ENCODE measurements at places on chromosomes 3 and 15.
A peak's percentile ranks its signal among the peaks of the same experiment; 100 is the strongest.

DNA sequence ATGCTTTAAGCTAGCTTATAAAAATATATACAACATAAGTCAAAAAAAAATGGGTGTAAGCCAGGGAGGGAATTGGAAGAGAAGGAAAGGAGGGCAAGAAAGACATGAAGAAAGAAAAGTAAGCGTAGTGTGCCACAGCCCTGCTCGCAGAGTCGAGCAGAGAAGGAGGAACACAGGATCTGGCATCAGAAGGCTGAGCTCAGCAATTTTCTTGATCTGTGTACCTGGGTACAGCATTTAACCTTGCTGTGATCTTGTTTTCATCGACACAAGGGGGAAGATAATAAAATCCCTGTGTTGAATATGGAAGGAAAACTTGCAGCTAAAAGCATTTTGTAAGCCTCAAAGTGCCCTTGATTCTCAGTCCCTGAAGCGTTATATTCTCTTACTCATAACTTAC lies 23.7 kb upstream of the C2CD4B start:
- no peak for DNase-seq

- no peak for DNase-seq
Measured at GRCh38 chr3:126269354-126269753, 87.9 kb downstream of the KLF15 start.

GRCh38 chr3:32570421-32571191 lies at the start of gene DYNC1LI1:
TSS of gene DYNC1LI1 (minus strand) at chr3:32570858. CDS start at chr3:32570770, 88 bp downstream.
- DNase-seq: peak; percentile 88

GRCh38 chr3:72587282-72587681 lies 261.0 kb downstream of the SHQ1 start:
- no peak for DNase-seq

DNA sequence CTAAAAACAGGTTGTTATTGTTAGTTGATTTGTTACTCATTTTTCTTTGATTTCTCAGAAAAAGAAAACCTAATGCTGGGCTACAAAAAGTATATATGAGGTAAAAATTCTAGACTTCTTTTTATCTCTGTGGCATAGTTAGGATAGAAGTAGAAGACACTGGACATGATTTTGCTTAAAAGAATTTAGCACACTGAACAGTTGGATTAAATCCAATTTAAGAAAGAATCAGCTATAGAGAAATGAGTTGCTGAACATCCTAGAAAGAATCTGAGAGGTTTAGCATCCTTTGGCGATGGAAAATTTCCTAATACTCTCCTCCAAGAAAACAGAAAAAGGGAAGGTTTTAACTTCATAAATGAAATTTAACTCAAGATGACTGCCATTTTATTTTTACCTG lies 259.7 kb downstream of the TBL1XR1 start:
- no peak for DNase-seq

GRCh38 chr3:77514766-77515165 lies 474.9 kb downstream of the ROBO2 start:
- DNase-seq: no peak

DNA sequence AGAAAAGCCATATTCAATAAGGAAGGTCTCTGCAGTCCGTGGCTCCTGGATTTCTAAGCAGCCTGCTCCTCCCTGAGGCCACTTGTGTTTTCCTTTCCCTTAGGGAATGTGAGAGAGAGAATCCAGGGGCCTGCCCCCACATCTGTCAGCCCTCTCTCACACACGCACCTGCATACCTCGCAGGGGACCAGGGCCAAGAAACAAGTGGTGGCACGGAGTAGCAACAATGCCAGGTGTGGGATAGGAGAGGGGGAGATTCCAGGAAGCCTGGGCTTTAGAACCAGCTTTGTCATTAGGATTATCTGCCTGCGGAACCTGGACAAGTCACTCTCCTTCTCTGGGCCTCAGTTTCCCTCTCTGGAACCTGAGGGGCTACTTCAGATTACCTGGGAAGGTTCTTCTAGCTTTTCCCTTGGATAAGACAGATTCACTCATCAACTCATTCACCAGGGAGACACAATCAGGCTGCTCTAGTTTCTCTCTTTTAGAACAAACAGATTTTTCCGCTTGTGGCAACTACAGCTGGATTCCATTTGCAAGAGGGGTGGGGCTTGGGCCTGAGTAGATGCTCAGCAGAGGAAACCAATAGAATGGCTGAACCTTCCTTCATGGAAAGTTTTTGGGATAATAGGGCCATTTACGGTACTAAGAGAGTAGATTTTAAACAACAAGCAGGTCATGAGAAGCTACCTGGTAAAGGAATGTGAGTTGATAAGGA lies 19.5 kb downstream of the BCL6 start:
- DNase-seq: no peak

DNA sequence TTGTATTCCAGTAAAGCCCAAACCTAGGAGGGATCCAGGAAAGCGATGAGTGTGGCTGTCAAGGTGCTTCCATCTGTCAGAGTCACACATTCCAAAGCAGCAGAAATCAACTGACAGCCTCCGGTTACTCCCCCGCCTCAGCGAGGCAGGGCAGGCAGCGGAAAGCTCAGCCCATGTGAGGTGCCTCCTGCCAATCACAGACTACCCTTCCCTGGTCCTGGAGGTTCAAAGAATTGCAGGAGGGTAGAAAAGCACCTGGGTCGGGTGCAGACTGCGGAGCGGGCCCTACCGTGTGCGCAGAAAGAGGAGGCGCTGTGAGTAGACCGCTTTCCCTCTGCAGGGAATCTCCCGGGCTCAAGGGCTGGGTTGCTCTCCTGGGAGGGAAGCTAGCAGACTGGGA lies at the start of gene UPK1B:
UPK1B (plus strand) TSS at position 274 of the 400 bp plus-strand sequence. CDS start 13,144 bp downstream, outside the sequence.
- DNase-seq: no peak

DNA sequence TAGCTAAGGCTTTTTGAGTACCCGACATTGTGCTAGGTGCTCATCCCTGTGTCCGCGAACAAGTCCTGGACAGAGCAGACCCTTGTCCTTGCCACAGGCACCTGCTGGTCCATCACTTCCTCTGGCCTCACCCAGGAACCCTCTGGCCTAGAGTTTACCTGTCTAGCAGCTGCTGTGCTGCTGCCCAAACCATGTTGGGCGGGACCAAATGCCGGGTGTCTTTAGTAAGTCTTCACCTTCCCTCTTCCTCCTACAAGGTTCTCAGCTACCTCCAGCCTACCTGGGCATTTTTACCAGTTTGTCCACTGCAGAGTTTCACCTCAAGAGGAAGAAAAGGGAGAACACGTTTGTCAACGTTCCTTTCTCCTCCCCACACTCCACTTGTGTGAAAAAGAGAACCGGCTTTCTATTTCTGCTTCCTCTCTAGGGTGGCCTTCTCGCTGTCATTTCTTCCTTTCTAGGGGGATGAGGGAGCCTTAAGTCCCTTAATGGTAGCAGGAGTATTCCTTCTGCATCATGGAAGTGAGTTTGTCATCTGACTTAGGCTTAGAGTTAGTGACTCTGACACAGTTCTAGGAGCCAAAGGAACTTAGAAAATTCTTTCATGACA lies 80.4 kb upstream of the GCNT3 start:
- DNase-seq: no peak

GRCh38 chr15:44157679-44158078 lies 37.4 kb downstream of the FRMD5 start:
- peak; percentile 60 for DNase-seq

DNA sequence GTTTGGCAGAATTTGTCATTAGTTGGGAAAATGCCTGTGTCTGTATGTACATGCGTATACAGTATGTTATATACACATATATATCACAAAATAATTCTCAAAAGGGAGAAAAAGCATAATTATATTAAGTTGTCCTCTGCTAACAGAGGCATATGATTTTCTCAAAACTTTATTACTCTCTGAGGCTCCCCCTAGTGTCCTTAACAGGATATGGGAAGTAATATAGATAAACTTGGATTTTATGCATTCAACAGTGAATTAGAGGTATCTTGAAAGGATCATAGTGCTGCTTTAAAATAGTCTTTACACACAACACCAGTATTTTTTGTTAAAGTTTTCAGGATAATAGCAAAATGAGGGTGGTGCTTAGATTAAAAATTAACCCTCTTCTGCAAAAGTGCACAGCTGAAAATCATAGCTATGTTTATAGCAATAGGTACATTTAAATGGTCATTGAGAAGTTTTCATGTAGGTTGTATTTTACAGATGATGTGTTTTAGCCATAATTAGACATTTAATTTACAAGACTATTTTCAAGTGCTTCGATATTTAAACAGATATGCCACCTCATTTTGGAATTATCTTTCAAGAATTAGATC lies 454.0 kb upstream of the ROBO2 start:
- DNase-seq: peak; percentile 25

- DNase-seq: no peak
Measured at GRCh38 chr15:101652786-101653430, 727 bp upstream of the TM2D3 start.

- DNase-seq: no peak
Measured at GRCh38 chr3:190119461-190120268, 1.0 kb downstream of the P3H2 start.

GRCh38 chr15:85005746-85006145 lies 24.1 kb downstream of the PDE8A start:
- DNase-seq: no peak

DNA sequence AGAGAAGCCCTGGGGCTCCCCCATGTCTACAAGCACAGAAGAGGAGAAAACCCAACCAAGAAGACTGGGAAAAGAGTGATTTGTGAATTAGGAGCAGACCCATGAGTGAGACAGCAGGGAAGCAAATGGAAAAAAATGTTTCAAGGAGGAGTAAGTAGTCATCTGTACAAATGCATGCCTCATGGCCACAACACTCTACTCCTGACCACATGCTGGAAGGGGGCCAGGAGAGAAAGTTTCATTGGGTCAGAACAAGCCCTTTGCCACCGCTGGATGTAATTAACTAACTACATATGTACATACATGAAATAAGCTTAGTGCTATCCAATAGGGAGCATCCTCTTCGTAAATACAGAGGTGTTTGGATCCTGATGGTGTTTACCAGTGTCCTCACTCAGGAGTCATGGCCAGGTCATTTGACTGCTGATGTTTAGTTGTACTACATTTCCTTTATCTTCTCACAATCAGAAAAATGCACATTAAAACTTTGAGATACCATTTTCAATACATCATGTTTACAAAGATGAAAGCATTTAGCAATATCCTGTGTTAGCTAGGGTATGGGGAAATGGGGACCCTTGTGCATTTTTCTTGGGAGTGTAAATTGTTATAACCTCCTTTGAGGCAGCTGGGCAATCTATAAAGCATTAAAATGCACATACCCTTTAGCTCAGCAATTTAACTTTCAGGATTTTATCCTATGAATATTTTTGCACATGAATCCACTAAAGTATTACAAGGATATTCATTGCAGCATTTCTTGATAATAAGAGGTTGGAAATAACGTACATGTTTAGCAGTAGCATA lies 27.1 kb downstream of the CLRN1 start:
- no peak for DNase-seq

GRCh38 chr3:146496251-146496650 lies 26.9 kb upstream of the PLSCR2 start:
- DNase-seq: no peak

DNA sequence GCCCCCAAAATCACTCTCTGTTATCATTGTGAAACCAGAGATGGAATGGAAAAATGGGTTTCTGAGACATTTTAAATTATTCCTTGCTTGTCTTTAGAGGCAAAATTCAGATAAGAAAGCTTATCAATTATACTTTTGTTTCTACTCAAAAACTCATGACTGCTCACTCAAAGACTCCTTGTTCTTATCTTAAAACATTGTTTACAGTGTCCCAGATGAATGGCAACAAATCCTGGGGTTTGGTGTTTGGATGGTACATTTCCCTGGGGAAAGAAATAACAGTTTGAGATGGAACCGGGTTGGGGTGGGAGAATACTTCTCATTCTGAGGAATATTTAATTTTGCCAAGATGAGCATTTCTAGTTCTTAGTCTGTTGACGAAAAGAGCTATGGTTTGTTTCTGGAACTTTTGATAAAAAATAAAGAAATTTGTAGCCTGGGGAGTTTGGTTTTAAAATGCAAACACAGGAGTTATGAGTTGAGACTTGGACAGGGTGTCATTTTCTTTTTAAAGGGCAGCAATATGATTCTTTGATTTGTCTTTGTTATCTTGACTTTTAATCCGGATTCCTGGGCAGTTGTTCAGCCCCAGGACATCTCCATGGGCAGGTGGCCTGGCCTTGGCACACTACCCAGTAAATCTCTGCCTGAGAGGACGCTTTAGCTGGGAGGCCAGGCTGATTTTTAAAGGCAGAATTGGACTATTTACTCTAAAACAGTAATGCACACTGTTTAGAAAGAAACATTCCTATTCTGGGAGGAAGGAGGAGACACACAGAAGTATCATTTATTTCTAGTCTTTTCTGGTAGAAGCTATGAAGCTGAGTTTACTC lies 32.4 kb downstream of the BTD start:
- DNase-seq: no peak

- no peak for DNase-seq
Measured at GRCh38 chr3:86168512-86168911, 822.4 kb downstream of the VGLL3 start.

- DNase-seq: no peak
Measured at GRCh38 chr15:39174332-39174731, 406.5 kb upstream of the THBS1 start.

DNA sequence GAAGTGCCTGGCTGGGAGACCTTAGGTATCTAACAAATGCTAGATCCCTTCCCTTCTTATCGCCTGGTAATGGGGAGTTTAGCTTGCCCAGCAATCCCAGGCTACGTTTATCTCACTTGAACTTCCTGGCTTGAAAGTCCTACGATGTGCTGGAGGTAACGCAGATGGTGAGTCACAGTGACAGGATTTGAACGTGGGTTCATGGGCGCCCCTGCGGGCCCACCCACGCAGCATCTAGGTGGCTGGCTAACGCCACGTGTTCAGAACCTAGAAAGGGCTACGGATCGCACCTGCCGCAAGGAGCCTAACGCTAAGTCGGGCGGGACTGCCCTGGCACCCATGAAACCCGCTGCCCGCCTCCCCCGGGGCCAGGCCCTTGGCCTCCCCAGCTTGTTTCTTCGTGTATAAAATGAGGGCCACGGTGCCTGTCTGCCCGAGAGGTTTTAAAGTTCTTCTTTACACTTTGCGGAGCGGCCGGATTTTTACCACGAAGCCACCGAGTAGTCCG lies 600 bp upstream of the USP3 start:
- peak; percentile 53 for DNase-seq

- no peak for DNase-seq
Measured at GRCh38 chr15:81326466-81327212, 2.7 kb upstream of the STARD5 start.

DNA sequence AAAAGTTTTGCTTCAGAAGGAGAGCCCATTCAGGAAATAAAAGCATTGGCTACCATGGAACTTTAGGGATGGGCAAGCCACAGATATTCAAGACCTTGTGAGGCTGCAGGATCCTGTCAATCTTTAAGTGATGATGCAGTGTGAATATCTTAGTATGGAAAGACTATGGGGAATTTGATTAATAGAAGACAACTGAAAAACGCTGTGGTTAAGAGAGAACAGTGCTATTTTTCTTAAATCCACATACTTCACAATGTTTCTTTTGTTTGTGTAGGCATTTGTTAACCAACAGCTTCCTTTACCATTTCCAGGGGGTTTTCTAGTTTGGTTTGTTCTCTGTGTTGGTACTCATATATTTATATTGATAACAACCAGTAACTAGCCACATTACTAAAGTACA lies 90.3 kb downstream of the TMEM212 start:
- no peak for DNase-seq

- DNase-seq: no peak
Measured at GRCh38 chr15:66802025-66803001, 100.3 kb downstream of the SMAD6 start.
